ENCODE measurements at places on chromosomes 4 and X.

- DNase-seq: peak; percentile 42
Observed at GRCh38 chr4:17469931-17470674, 41.8 kb downstream of the QDPR start.

GRCh38 chr4:18691431-18692200 is 670.1 kb upstream of the LCORL start:
- DNase-seq: peak; percentile 25

DNA sequence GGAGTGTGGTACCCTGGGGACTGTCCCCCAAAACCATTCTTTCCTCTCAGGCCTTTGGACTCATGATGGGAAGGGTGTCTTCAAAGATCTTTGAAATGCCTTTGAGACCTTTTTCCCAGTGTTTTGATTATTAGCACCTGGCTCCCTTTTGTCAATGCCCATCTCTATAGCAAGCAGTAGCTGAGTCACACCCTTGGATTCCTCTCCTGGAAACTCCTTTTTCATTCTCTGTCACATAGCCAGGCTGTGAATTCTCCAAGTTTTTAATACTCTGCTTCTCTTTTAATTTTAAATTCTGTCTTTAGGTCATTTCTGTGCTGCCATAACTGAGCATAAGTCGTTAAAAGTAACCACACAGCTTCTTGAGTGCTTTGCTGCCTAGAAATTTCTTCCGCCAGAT is 29.7 kb downstream of the IL21 start:
- DNase-seq: no peak

GRCh38 chr4:113117358-113117702 is 67.9 kb downstream of the ANK2 start:
- DNase-seq: no peak

- DNase-seq: no peak
Observed at GRCh38 chr4:76205476-76205875, 8.1 kb downstream of the SCARB2 start.

DNA sequence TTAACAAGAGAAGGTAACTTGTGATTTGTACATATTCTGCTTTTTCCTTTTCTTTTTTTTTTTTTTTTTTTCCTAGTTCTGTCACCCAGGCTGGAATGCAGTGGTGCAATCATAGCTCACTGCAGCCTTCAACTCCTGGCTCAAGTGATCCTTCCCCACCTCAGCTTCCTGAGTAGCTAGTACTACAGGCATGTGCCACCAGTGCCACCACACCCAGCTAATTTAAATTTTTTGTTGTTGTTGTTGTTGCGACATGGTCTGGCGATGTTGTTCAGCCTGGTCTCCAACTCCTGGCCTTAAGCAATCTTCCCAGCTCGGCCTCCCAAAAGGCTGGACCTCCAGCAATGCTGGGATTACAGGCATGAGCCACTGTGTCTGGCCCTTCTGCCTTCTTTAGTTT is 1.5 kb upstream of the TACR3 start:
- no peak for DNase-seq

GRCh38 chr4:85632981-85633380 is 158.0 kb downstream of the ARHGAP24 start:
- DNase-seq: no peak

DNA sequence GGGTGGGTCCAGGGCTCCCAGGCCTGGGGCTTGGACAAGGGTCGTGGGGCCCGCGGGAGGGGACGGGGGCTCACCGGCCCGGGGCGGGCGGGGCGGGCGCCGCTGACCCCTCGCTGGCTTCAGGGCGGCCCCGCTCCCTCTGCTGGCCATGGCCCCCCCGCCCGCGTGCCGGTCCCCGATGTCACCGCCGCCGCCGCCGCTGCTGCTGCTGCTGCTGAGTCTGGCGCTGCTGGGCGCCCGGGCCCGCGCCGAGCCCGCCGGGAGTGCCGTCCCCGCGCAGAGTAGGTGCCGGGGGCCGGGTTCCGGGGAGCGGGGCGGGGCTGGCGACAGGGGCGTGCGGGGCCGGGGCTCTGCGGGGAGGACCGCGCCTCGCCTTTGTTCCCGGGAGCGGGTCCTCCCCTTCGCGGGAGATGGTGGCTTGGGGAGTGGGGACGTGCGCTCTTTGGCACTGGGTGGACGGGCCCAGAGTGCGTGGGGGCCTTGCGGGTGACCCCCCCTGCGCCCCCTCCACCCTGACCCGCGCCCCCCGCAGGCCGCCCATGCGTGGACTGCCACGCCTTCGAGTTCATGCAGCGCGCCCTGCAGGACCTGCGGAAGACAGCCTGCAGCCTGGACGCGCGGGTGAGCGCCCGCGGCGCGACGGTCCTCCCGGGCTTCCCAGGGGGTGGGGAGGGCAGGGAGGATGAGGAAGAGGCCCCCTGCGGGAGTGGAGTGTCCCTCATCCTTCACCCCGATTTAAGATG is 16.8 kb upstream of the NAT8L start:
- no peak for DNase-seq

- peak; percentile 74 for DNase-seq
Observed at GRCh38 chr4:101346351-101347266, 717 bp downstream of the PPP3CA start.

DNA sequence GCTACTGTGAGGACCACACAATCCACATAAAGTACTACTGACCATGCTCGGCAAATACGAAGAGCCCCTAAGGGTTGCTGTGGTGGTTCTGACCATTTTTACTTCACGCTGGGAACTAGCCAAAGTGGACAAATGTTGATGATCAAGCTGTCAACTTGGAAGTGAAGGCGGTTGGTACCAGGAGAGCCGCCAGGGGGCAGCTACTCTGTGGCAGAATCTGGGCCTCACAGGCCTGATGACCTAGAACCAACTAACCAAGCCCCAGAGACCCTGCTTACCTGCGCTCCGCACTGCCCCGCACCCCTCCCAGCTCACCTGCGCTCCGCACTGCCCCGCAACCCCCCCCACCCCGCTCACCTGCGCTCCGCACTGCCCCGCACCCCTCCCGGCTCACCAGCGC is 5.6 kb downstream of the GAK start:
- DNase-seq: no peak

- DNase-seq: peak; percentile 23
Observed at GRCh38 chr4:152663203-152664066, 16.4 kb downstream of the TMEM154 start.

DNA sequence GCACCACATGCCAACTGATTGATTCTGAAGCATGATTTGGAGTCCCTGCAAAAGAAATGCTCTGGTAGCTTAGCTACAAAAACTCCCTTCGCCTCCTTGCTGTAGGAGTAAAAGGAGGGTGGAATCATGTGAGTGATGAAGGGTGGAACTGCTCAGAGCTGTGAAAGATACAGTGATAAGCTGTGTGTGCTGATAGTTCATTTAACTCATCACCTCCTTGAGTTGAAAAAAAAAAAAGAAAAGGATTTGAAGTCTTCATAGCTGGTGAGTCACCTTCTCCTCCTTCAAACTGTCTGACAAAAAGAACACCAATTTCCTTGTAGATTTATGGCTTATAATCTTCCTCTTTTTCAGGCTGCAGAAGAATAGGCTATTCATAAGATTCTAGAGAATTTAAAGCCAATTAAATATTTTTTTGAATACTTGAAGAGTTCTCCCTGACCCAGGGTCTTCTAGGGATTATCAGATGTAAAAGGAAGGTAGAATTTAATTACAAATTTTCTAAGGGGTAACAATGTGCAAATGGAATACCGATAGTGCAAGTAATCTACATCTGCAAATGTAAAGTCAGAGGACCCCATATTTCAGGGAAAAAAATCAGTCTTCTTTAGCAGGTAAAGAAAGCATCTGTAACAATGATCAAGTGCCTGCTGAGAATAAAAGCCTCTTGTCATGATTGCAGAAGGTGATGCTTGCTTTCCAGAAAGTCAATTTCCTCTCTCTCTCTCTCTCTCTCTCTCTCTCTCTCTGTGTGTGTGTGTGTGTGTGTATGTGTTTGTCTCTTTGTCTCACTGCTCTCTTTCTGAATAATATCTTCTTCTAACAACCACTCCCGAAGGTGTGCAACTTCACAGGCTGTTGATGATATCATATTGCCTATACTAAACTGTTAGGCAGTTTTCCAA is 208.8 kb upstream of the VEGFC start:
- peak; percentile 52 for DNase-seq

GRCh38 chr4:95007998-95008397 is 250.2 kb downstream of the BMPR1B start:
- DNase-seq: no peak

DNA sequence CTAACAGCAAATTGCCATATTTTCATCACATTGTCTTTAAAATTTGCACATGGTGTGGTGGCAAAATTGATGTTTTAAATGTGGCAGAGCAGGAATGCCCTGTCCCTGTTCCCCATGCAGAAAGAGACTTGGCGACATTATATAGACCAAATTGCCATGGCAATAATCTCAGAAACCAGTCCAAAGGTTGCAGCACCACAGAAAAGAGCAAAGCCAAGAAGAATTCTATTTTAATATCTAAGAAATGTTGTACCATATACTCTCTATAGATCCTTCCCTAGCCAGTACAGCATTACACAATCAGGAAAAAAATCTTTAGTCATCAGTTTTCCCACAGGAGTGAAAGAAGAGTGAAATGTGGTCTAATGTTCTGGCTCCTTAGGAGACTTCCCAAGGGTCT is 80.0 kb downstream of the UGT2B28 start:
- DNase-seq: no peak

DNA sequence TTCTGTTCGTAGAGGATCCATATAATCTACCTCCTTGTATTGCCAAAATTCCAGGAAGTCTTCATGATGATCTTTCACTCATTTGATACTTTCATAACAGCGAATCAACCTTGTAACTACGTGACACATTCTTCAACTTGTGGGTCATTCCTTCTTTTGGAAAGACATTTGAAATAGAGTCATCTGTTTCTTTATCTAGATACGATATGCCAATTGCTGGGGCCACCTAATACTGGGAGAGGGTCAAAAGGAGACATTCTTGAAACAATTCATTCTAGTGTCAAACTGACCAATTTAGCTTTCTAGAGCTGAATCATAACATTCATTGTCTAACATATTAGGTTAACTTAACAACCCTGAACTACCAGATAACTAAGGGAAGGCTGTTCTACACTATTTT is 62.9 kb upstream of the SMAD1 start:
- no peak for DNase-seq

DNA sequence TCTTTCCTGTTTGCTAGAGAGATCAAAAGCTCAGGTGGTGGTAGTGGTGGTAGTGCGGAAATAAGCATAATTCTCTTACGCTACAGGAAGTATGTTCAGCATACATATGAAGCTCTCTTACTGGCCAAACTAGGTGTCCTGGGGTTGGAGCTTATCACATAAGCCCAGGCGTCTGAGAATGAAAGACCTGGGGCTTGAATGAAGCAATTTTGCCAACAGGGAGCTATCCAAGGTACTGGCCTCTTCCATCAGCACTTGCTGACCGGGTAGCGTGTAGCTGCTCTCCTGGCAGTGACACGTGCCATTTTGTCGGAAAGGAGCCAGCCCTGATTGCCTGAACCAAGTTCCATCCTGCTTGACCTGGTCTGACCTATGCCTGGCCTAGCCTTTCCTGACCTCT is 65.9 kb upstream of the HPF1 start:
- DNase-seq: peak; percentile 81

GRCh38 chrX:38891641-38892413 is 90.6 kb downstream of the MID1IP1 start:
- no peak for DNase-seq

GRCh38 chr4:89558147-89558546 is 250.5 kb upstream of the GPRIN3 start:
- no peak for DNase-seq

GRCh38 chr4:5785806-5786680 is 75.0 kb downstream of the EVC start:
- DNase-seq: peak; percentile 86
